ENCODE measurements at places on chromosomes 7 and 10.
A peak's percentile ranks its signal among the peaks of the same experiment; 100 is the strongest.

DNA sequence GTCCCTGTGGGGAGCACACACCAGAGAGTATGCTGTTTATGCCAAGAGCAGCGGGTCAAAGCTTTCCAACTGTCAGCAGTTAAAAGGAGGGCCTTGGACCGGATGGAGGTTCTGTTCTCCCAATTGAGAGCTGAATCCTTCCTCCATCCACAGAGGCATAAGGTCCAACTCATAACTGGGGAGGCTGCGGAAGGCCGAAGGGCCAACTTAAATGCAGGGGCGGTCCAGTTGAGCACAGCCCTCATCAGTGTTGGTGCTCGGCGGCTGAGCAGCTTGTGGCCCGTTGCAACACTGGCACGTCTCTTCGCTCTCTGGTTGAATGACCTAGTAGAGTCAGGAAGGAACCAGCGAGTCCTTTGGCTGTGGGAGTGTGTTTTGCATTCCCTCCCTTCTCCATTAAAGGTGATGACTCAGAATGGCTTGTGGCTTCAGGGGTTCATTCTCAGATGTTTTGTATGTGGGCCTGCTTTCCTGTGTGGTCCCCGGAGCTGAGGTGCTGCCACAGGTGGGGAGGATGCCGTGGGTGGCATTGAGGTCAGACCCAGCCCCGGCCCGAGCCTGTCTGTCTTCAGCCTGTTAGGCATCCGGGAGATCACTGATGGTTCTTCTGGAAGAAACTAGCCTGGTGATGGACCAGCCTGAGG lies 44.8 kb upstream of the DMBT1 start:
- DNase-seq = peak; percentile 58

DNA sequence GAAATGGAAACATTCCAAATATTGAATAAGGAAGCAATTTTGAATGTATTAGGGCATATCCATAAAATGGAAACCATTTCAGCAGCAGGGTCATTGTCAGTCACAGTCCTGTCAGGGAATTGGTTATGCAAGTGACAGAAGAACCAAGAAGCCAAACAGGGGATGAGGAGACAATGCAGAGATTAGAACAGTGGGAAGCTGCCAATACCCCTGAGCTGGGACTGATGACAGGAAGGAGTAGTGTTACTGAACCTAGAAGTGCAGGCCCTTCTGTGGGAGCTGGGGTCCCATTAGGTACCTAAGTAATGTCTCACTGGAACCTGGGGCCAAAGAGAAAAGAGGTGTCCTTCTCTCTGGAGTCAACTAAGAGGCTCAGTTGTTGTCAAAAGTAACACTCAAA lies 37.6 kb upstream of the NPSR1 start:
- no peak for DNase-seq

- DNase-seq = no peak
Measured at GRCh38 chr10:77106676-77107075, 530.9 kb downstream of the KCNMA1 start.

DNA sequence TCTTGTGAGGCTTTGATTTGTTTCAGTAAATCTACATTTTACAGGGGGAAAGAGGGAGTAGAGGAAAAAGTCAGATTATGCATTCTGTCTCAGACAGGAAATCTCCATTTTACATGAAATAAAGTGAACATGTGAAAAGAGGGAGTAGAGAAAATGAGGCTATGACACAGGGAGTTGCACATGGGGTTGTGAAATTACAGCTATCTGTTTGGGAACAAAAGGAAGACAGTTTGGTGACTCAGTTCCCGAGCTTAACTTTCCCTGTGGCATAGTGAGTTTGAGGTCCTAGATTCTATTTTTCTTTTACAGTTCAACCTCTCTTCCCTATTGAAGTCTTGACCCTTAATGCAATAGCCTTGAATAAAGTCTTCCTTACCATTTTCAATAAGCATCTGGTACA lies 63.2 kb upstream of the AGR3 start:
- DNase-seq = no peak

GRCh38 chr7:42645906-42646305 lies 266.0 kb downstream of the C7orf25 start:
- no peak for DNase-seq

DNA sequence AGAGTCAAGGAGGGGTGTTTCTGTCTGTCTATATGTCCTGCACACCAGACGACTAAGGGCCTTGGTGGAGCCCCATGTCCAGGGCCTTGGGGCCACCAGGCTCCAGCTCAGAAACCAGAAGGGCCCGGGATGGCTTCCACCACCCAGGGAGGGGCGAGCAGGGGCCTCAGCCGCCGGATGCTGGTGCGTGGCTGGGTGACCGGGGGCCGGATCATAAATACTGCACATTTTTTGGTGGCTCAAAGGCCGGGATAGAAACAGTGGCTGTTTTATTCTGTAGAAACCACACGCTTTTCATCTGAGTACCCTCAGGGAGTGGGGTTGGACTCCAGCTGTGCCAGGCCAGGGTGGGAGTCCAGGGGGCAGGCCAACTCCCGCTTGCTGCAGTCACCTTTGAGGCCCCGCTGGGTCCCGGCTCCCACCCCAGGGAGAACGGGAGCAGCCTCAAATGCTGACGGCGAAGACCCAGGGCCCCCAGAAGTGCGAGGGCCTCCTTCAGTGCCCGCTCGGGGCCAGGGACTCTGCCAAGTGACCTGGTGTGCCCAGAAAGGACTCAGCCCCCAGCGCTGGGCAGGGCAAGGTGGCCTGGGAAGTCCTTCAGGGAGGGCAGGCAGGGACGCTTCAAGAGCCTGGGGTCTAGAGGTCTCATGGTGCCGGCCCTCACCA lies 28.2 kb downstream of the PDGFA start:
- DNase-seq = no peak

GRCh38 chr7:1062296-1063294 lies 18.2 kb downstream of the GPR146 start:
- no peak for DNase-seq

DNA sequence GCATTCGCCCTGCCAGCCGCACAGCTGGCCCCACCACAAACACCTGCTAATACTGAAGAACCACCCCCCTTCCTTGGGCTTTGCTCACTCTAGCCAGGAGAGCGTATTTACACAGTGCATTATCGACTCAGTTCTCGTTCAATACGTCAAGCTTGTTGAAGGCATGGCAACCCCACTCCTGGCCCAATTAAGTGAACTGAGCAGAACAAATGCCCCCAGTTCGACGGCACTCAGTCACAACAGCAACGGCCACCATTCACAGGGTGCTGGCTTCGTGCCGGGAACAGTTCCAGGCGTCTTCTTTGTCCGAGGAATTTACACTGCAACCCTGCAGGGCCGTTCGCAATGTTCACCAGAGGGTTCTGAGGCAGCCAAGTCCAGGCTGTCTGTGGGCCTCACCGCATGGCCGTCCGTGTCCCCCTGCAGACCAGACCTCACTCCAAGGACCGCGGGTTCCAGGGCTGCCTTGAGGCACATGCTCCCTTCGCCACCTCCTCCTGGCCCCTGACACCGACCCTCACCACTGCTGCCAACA lies 175.3 kb downstream of the DIP2C start:
- DNase-seq = no peak

GRCh38 chr10:95506056-95506737 lies 55.0 kb downstream of the SORBS1 start:
- DNase-seq = no peak

- DNase-seq = no peak
Measured at GRCh38 chr10:70335246-70335613, 47.2 kb downstream of the LRRC20 start.

- peak; percentile 2 for DNase-seq
Measured at GRCh38 chr7:78018641-78019446, 220.3 kb downstream of the PHTF2 start.

GRCh38 chr7:132130497-132130896 lies 445.8 kb downstream of the PLXNA4 start:
- no peak for DNase-seq
